Amygdala (tissue), 56 donors: ENCODE measurements at places on chromosomes 6 and 20.

- no peak for DNase-seq
Observed at GRCh38 chr6:15293674-15294073, 47.8 kb downstream of the JARID2 start.

DNA sequence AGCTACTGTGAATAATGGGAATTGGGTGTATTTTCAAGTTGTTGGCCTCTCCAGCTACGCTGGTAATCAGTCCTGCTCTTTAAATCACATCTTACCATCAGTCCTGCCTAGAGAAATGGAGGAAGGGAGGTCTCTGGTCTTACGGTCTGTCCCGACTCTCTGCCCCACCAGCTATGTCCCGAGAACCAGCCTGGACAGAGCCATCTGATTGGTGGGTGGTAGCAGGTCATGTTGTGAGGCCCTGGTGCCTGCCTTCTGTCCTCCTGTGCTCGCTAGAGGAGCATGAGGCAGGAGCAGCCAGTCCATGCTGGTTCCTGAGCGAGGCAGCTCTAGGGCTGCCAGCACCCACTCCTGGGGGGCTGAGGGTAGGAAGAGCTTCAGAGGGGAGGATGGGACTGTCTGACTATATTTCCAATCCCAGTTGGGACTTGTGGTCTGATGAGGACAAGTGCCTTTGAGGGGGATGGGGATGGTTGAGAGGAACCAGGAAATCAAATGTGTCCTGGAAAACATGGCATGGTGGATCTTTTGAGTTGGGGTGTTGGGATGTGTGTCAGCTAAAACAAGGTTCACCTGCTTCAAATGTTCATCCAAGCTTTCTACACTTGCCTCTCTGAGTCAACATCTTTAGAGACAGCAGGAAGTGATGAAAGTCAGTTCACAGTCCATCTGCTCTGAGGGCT lies 33.0 kb downstream of the SYNJ2 start:
- DNase-seq = no peak

GRCh38 chr6:27502508-27503435 lies 29.9 kb upstream of the ZNF184 start:
- no peak for DNase-seq

GRCh38 chr6:41652866-41653652 lies 14.8 kb downstream of the MDFI start:
- DNase-seq = no peak

GRCh38 chr6:122033564-122034181 lies 365.8 kb upstream of the HSF2 start:
- no peak for DNase-seq

DNA sequence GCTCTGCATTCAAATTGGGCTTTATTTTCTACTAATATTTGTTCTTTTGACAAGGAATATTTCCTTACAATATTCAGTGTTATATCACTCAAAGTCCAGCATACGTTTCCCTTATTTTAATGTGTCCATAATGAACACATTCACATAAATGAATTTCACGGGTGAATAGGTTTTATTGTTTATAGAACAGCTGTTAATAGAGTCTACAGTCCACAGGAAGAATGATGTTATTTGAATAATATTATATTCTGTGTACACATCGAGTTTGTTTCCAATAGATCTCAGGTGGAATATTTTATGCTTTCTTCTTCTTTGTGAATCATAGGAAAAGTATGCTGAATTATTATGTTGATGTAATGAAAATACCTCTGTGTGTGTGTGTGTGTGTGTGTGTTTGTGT lies 582.4 kb downstream of the CDH26 start:
- DNase-seq = no peak
